ENCODE measurements at places on chromosomes 5 and 9.

DNA sequence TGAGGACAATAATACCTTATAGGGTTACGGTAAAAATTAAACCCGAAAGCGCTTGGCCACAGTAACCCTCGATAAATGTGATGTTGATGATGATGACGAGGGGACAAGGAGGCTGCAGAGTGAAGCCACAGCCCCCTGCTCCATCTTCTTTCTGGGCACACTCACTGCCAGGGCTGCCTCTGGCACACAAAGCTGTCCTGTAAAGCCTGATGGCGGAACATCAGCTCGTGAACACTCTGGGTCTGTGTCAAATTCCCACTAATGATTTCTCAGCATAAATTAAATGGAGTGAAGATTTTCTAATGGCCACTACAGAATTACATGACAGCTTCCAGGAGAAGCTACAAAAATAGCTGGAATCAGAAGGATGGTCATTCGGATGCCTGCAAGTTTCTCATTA is 142.2 kb downstream of the TTLL11 start:
- no peak for DNase-seq

- no peak for DNase-seq
Observed at GRCh38 chr5:178323961-178324360, 91.4 kb upstream of the PHYKPL start.

DNA sequence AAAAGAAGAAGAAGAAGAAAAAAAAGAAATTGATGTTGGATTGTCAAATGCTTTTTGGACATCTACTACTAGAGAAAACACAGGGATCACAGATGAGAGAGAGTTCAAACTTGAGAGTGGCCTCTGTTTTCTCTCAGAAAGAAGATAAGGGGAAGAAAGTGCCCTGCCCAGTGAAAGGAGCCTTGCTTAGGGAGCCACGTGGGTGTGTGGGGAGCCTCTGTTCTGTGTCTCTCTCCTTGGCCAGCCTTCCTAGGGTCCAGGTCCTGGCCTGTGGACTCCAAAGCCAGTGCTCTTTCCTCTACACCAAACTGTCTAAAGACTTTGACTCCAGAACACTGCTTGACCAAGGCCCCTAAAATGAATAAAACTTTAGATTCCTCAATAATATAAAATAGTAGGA is 22.0 kb upstream of the COL15A1 start:
- no peak for DNase-seq

GRCh38 chr5:133195250-133195649 is 143.4 kb downstream of the HSPA4 start:
- DNase-seq: no peak

DNA sequence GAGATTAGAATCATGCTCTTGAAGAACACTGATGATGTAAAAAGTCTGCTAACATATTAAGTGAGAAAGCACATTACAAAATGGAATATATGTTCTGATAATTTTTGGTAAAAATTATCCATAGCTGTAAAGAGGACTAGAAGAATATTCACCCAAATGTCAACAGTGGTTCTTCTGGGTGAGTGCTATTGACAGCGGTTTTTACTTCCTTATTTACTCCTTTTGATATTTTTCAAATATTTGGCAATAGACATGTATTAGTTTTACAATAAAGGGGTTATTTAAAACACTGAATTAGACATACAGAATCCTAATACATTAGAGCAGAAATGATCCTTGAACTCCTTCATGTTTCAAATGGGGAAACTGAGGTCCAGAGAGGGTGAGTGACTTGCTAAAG is 26.9 kb upstream of the MEGF9 start:
- no peak for DNase-seq

DNA sequence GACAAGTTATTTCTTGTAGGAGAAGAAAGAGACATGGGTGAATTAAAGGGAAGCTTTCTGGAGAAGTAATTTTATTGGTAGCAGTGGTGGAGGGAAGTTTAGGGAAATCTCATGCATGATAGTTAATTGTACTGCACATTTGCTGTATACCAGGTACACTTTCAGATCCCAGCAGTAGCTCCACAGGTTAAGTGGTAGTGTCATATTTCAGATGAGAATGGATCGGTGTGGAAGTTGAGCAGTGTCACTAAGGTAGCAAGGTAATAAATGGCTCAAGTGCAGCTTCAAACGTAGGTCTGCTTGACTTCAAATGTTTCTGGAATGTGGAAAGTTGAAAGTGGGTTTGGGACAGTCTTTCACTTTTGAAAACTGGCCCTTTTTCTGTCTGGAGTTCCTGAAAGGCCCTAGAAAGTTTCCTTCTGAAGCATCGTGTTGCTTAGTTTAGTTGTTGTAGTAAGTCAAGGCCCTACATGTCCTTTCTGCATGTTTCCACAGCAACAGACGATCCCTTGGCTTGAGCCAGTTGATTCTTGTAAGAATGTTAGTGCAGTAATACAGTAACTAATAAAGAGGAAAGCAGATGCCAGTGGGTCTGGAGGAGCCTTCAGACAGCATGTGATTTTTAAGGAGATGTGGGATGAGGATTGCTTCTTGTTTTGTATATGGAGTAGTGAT is 3.7 kb downstream of the CLTA start:
- DNase-seq: no peak

DNA sequence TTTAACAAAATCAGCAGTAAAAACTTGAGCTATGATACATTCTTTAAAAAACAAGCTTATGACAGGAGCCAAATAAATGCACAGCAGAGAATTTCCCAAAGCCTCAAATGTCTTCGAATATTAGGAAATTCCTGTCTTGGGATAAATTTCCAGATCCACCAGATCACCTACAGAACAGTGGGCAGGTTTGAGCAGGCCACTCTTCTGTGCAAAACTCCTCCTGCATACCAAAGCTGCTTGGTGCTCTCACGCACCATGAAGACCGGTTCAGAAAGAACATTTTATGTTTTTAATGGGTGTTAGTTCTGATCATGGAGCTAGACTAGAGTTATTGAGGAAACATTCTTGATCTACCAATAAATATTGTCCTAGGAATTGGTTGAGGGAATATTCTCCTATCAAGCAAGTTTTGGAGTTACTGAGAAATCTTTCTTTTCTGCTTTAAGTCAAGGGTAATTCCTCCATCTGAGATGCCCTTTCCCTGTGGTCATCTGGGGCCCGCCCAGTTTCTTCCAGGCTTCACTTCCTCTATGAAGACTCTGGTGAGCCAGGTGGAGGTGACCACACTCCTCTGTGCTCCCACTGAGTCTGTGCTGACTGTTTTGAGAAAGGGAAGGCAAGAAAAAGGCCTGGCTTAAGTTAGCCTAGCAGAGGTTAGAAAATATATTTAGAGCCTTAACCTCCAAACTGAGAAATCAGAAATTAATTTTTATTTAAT is 17.9 kb downstream of the TNFSF15 start:
- DNase-seq: no peak

DNA sequence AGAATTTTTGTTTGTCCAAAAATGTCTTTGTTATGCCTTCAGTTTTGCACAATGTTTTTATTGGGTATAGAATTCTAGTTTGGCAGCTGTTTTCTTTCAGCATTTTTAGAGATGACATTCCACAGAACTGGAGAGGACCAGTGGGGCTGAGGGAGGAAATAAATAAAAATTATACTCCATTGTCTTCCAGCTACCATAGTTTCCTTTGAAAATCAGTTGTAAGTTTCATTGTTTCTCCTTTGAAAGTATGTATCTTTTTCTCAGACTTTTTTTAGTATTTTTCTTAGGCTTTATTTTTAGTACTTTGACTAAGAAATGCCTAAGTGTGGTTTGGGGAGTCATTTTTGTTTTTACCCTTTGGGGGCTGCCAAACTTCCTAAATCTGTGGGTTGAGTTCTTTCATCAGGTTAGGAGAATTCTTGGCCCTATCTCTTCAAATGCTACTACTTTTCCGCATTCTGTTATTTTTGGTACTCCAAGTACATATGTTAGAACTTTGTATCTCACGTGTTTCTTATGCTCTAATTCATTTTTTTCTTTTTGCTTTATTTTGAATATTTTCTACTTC is 15.2 kb upstream of the FBLL1 start:
- DNase-seq: no peak

DNA sequence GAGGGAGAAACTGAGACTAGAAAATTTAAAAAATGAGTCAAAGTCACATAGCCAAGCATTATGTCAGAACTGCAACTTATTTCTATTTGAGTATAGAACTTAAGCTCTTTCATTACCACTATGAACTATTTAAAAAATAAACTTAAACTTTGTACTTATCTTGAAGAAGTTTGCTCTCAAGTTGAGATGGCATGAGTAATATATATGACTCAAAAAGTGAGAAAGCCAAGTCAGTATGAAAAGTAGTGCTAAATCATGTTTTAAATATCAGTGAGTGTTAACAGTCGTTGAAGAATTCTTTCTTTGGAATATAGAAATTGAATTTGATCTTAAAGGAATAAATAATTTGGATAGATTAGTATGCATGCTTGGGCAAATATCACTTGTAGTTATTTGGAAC is 36.3 kb upstream of the CDH10 start:
- no peak for DNase-seq

DNA sequence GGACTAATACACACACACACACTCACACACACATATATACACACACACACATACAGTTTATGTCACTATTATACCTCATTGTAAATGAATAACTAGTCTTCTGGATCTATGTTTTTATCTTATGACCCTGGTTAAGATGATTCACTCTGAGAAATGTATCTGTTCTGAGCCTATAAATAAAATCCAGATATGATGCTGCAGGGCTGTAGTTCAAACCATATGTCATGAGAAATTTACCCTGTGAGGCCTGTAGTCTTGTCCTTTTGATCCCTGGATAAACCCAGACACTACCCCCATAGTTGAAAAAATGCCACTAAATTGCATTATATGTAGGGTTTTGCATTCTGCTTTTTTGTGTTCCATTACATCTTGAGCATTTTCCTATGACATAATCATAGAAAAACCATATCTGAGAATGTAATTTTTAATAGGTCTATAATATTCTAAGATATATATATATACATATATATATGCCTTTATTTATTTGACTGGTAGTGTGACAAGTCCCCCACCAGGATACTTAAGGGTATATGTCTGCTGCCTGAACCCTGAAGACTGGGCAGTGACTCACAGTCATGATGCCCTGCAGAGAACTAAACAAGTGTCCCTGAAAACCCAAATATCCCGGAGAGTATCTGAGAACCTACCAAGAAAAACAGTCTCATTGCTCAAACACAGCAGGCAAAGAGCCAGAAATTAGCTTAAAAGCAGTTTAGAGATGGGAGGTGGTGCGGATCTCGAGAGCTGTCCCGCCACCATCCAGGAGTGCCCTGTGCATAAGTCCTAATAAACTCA is 18.4 kb upstream of the ALDOB start:
- no peak for DNase-seq

All from GM10248 (cell line).